ENCODE measurements at places on chromosomes 12 and 14.

GRCh38 chr12:131105736-131106348 lies 152.1 kb downstream of the ADGRD1 start:
- no peak for DNase-seq

DNA sequence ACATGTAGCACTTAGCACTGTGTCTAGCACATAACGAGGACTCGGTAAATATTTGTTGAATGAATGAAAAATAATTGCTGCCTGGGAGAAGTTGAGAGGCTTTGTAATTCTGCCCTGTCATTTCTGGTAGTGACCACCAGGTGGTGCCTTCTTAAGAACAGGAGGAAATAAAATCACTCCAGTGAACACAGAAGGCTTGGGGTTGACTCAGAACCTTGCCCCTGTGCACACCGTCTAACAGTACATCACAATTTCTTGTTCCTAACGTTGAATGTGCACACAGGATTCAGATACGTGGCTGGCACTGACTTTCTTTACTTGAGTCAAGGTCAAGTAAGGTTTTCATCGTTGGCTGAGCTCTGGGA lies 91.8 kb downstream of the RGS6 start:
- peak; percentile 7 for DNase-seq

- DNase-seq, result no peak
Measured at GRCh38 chr14:30240018-30240417, 312.4 kb upstream of the PRKD1 start.

GRCh38 chr12:42119085-42119633 lies 25.5 kb downstream of the GXYLT1 start:
- no peak for DNase-seq

DNA sequence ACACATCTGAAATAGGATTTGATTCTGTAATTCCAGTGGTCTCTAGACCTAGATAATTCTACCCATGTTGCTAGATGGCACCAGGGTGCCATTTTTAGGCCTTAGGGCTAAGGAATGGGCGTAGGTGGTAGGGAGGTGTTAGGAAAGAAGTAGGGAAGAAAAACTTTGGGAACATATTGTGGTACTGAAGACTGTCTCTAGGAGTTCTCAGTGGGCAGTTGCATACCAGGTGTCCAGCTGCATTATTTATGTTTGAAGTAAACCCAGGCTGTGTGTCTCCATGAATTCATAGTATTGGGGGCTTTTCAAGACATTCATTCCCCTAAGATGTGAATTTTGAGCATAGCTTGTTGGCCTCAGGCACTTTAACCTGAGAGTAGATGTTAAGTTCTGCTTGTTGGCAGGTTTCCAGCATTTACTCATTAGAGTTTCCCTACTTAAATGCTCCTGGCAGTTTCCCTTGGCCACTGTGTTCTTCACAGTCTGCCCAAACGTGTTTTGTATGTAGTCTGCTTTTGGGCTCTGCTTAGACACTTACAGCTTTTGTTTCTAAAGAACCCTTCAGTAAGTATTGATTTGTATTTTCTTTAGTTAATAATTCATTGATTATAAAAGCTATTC lies 31.5 kb upstream of the CCT2 start:
- no peak for DNase-seq

- DNase-seq, result no peak
Measured at GRCh38 chr12:30257618-30258017, 438.1 kb downstream of the IPO8 start.

DNA sequence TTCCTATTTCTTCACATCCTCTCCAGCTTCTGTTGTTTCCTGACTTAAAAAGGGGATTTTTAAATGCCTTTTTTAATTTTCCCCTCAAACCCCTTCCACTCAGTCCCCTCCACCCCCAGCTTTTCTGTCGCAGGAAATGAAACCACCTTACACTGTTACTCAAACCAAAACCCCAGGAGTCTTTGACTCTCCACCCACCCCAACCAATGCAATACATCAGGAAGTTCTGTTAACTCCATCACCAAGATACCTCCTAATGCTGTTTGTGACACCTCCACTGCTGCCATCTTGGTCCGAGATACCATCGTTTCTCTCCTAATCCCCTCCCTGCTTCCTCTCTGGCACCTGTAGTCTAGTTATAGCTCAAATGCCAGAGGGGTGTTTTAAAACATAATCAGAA lies 25.4 kb upstream of the CPM start:
- DNase-seq, result no peak

DNA sequence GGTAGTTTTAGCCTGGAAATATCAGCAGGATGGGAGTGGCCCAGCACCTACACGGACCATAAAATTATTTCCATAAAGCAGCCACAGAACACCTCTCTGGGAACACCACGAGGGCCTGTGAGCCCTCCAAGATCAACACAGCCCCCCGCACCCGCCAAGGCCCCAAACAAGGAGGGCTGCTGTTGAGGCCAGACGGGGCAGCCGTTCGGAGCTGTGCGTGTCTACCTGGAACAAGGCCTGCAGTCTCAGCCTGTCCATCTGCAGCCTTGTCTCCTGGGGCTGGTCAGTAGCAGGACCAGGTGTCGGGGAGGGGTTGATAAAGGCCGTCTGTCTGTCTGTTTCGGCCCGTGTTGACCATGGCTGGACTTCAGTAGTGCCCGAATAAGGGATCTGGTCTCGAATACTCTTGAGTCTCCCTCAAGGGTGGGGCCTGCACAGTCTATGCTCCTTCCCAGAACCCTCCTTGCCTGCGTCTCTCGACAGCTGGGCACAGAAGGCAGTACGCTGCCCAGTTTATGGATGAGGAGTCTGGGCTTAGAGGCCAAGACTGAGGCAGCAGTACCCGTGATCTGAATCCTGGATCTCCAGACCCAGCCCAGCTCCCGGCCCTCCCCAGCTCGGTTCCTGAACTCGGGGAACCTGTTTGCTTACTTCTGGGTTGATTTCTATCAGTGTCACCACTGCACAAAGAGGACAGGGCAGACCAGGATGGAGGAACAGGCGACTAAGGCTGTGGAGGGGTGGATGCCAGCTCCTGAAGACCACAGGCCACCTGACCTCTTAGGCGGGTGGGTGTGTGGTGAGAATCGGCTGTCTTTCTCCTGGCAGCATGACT lies 23.1 kb upstream of the DLK1 start:
- no peak for DNase-seq

DNA sequence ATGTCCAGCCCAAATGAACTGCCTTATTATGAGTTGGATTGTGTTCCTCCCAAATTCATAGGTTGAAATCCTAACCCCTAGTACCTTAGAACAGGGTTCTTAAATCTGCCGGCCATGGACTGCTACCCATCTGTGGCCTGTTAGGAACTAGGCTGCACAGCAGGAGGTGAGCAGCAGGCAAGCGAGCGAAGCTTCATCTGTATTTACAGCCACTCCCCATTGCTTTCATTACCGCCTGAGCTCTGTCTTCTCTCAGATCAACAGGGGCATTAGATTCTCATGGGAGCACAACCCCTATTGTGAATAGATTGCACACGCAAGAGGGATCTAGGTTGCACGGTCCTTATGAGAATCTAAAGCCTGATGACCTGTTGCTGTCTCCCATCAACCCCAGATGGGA lies 9.8 kb upstream of the EML5 start:
- no peak for DNase-seq

- DNase-seq, result no peak
Measured at GRCh38 chr14:99190696-99191394, 81.2 kb downstream of the BCL11B start.

- DNase-seq, result no peak
Measured at GRCh38 chr14:78445275-78445674, 275.1 kb downstream of the NRXN3 start.

GRCh38 chr12:22088886-22089285 lies 42.9 kb downstream of the CMAS start:
- DNase-seq, result no peak

- DNase-seq, result no peak
Measured at GRCh38 chr12:124665511-124665910, 98.1 kb upstream of the NCOR2 start.

DNA sequence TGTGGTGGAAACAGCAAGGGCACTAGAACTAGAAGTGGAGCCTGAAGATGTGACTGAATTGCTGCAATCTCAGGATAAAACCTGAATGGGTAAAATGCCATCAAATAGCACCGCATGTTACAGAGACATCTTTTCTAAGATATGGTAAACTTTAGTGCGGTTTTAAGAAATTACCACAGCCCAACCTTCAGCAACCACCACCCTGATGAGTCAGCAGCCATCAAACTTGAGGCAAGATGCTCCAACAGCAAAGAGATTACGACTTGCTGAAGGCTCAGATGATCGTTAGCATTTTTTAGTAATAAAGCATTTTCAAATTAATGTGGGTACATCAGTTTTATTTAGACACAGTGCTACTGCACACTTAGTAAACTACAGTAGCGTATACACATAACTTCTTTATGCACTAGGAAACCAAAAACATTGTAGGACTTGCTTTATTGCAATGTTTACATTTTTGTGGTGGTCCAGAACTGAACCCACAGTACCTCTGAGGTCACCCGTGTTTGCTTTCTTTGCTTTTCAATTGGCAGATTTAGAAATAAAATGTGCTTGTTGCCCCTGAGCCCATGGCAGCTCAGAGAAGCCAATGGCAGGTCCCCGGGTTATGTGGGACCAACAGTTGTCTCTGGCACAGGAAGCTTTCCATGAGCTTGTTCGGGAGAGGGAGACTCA lies 15.9 kb downstream of the GOLGA3 start:
- DNase-seq, result no peak

DNA sequence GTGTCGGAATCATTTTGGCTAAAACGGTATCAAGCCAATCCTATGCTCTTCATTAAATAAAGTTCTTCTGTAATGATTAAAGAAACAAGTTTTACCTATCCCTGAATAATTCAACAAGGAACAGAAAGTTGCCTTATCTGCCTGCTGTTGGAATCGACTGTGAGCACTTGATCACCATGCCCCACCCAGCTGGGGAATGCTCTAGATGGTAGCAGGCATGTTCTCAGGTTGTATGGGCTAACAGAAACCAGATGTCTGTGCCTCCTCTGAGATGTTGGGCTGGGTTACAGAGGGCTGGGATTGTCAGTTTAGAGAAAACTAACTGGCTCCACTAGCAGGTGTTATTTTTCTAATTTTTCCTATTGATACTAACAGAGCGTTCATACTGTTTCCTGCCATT lies 28.9 kb downstream of the RTRAF start:
- no peak for DNase-seq

- no peak for DNase-seq
Measured at GRCh38 chr12:25746131-25746530, 193.0 kb upstream of the LMNTD1 start.

DNA sequence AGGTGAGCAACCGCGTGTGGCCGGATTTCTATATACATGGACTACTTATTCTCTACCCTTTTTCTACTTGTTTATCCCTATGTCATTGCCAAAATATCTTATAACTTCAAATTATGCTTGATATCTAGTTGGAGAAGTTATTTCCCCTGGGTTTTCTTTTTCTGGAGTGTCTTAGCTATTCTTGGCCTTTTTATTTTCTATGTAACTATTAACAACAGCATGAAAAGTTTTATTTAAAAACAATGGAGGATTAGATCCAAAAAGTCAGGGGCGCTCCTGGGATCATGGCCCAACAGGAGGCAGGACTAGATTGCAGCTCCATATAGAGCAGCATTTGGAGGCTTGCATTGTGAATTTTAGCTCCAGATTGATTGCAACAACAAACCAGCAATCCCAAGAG lies 8.6 kb upstream of the STRAP start:
- no peak for DNase-seq

GRCh38 chr12:84329938-84330337 lies 582.7 kb downstream of the SLC6A15 start:
- DNase-seq, result no peak

DNA sequence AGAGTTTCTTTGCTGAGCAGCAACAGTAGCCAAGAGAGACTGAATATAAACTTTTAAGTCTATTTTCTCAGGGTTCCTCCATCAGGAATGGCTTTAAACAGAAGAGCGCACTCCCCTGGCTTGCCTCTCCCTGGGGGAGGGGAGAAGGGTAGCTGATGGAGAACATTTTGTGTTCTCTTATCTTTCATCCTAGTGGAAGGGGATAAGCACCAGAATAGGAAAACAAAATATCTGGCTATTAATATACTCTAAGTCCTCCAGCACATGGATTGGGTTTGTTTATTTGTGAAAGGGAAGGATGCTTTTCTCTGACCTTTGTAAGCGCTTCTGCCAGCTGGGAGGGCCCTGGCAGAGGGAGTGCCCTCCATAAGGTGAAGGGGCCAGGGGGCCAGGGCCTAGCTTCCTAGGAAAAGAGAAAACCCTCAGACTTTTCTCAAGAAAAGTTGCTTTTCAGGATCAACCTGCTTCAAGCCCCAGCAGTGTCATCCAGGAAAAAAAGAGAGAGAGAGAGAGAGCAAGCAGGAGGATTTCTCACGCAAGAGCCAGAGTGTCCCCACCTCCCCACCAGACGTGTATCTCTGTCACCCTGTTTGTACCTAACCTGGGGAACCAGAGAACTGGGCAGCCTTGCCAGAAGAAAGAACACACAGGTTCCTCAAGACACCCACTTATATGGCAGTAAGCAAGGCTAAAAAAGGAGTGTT lies 34.3 kb upstream of the ATP2A2 start:
- DNase-seq, result no peak

DNA sequence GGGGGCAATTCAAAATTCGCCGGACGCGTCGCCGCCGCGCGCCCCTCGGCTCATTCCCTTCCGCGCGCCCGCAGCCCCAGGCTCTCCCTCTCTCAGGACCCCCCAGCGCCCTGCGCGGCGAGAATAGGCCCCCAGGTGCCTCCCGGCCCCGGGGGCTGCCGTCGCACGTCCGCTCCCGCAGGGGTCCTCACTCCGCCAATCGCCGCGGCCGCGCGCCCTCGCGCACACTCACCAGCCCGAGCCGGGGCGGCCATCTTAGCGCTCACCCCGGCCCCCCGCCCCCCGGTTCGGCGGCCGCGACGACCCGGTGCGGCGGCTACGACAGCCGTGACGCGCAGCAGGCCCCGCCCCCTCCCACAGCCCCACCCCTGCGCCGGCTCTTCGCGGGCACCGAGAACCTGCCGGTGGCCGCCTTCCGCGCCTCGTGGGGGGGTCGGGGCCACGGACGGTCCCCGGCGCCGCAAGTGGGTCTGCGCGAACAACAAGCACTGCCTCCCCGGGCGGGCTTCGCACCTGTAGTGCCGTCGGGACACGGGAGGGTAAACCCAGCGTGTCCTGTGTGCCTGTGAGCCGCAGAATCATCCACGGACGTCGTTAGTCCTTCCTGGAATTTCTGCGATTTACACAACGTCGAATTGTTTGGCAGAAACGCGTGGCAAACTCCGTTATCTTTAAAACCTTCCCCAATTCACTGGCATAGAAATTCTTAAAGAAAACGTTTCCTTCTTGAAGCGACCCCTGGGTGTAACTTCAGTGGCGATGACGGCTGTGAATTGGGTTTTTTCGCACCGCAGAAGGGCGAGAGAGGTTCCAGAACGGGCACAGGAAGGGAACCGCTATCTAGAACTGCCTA lies 2.5 kb downstream of the USP44 start:
- no peak for DNase-seq

GRCh38 chr12:96368233-96368632 lies 32.0 kb downstream of the CDK17 start:
- DNase-seq, result no peak

GRCh38 chr14:75222208-75222701 lies 45.8 kb upstream of the TMED10 start:
- peak; percentile 68 for DNase-seq
